Activated naive CD4-positive, alpha-beta T cell (primary cell): ENCODE measurements at places on chromosomes 7 and 10.

DNA sequence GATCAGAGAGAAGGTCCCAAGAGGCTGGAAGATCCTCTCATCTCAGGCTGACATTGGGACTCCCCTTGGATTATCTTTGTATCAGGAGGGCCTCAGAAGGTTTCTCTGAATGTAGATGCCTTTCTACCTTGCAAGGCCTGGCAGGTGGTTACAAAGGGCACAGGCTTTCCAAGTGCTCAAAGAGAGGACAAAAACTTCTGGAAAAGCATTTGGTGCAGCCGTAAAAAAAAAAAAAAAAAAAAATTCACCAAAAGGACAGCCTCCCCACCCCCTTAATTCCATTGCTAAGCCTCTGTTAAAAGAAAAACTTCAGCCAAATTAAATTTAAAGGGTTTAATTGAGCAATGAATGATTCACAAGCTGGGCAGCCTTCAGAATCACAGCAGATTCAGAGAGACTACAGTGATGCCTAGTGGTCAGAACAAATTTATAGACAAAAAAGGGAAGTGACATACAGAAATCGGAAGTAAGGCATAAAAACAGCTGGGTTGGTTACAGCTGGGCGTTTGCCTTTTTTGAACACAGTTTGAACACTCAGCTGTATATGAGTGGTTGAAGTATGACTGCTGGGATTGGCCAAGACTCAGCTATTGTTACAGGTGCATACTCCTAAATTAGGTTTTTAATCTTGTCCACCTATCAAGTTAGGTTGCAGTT lies 42.5 kb upstream of the LRGUK start:
- no peak for DNase-seq

DNA sequence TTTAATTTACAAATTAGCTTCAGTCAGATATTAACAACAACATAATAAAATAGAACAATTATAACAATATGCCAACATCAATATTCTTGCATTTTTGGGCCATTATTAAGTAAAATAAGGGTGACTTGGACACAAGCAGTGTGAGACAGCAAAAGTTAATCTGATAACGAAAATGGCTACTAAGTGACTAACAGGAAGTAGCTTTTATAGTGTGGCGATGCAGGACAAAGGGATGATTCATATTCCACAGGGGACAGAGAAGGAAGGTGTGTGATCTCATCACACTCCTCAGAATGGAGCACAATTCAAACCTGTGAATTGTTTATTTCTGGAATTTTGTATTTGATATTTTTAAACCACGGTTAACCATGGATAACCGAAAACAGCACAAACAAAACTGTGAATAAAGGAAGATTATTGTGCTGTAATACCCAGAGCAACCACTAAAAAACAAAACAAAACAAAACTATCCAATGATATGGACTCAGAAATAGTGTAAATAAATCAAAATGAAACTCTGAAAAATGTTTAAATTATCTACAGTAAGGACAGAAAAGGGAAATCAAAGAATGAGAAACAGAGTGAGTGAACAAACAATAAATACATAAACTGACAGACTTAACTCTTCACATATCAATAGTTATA lies 66.9 kb upstream of the TFEC start:
- no peak for DNase-seq

DNA sequence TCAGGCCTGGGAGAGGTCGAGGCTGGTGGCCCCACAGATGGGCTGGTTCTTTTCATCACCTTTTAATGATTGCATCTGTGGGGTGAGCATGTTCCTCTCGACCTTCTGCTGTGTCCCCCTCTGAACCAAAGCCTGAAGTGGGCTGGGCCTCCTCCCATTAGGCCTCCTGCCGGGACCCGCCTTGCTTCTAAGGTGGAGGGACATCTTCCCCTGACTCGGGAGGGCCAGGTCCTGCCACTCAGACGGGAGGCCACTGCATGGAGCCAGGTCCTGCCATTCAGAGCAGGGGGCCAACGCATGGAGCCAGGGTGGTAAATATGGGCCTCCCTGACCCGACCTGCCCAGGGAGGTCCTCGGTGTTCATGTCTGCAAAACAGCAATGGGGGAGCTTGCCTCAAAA lies 188.4 kb downstream of the EBF3 start:
- DNase-seq, result no peak

GRCh38 chr7:1666317-1666822 lies 3.7 kb upstream of the ELFN1 start:
- DNase-seq, result no peak

DNA sequence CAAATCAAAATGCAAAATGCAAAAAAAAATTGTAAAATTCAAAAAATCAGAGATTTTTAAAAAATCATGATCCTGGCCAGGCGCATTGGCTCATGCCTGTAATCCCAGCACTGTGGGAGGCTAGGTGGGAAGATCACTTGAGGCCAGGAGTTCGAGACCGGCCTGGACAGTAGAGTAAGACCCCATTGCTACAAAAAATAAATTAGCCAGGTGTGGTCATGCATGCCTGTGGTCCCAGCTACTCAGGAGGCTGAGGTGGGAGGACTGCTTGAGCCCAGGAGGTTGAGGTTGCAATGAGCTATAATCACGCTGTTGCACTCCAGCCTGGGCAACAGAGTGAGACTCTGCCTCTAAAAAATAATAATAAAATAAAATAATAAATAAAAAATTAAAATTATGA lies 155.8 kb upstream of the TCF7L2 start:
- DNase-seq, result no peak

DNA sequence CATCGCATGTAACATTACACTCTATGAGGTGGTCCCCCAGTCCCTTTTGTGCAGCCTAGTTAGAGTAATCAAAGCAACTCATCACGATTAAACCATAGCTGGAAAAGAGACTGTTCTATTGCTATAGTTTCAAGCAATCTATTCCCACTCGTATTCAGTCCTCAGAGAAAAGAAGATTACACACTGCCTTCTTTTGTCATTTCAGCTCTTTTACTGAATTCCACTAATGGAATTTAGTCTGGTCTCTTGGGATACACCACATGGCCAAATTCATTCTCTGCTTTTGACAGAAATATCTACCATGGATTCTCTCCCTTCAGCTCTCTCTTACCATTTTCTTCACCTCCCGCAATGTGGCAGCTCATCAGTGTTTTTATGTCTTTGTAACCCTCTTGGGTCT lies 108.9 kb upstream of the HDAC9 start:
- no peak for DNase-seq

GRCh38 chr7:101362334-101363195 lies at the start of gene COL26A1:
TSS of gene COL26A1 (plus strand) at chr7:101362875. CDS start at chr7:101363033, 158 bp downstream.
- no peak for DNase-seq

DNA sequence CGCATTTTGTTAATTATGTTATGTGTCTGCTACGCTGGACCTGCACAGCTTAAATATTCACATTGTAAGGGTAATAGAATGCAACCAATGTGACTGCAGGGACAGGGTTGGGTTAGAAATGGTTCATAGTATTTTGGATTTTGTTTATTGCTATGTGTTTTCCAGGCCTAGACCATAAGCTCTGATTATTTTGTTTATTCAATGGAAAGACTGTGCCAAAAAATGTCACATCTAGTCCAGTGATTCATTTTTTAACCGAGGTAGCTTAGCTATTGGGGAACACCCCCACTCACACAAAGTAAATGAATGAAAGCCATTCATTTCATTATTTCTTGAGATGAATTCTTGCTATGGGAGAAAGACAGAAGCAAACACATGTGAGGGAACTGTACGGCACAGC lies 516.5 kb upstream of the ANKRD30A start:
- DNase-seq, result no peak

DNA sequence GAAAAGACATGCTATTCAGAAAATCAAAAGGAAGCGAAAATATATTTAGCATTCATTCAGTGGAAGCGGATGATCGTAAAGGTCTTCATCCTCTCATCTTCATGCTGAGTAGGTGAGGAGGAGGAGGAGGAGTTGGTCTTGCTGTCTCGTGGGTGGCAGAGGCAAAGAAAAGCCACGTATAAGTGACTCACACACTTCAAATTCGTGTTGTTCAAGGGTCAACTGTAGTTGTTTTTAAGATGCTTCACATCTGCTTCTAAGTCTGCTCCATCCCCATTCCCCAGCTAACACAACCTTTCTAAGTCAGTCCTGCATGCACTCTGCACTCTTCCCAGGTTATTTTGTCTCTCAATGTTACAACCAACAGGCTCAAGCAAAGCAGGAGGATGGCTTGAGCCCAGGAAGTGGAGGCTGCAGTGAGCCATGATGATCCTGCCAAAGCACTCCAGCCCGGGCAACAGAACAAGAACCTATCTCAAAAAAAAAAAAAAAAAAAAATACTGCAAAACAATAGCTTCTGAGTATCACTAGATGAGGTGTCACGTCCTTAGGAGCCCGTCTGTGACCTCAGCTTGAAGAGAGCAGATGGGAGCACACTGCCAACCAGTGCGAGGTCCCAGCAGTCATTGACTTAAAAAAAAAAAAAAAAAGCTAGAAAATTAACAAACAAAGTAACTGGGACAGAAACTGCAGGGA lies 70.5 kb downstream of the SFMBT2 start:
- no peak for DNase-seq

GRCh38 chr7:132561763-132562162 lies 14.5 kb downstream of the PLXNA4 start:
- no peak for DNase-seq
